ENCODE measurements at places on chromosomes 11 and 22.

GRCh38 chr11:5107285-5107684 lies 30.9 kb downstream of the OR52A5 start:
- DNase-seq, result no peak

DNA sequence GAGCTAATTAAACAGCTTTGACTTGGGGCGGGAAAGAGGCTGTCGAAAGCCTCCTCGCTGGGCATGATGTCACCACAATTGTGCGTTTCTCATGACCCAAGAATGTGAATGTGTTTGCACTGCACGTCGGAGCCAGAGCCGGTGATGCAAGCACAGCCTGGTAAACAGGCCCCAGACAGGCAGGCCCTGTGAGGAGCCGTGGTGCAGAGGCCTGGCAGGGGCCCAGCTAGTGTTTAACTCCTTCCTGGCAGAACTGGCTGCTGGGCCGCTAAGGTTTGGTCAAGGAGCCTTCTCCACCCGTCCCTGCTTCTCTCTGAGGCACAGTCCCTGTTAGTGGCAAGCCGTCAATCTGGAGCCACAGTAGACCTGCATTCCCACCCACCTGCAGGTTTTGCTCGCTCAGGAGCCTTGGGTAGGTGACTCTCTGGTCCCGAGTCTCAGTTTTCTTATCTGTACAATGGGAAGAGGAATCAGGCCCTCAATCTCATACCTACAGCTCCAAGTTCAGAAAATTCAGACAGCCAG lies 25.4 kb upstream of the SMTN start:
- DNase-seq, result no peak

- peak; percentile 45 for DNase-seq
Measured at GRCh38 chr22:46053563-46054090, 76.7 kb upstream of the WNT7B start.

DNA sequence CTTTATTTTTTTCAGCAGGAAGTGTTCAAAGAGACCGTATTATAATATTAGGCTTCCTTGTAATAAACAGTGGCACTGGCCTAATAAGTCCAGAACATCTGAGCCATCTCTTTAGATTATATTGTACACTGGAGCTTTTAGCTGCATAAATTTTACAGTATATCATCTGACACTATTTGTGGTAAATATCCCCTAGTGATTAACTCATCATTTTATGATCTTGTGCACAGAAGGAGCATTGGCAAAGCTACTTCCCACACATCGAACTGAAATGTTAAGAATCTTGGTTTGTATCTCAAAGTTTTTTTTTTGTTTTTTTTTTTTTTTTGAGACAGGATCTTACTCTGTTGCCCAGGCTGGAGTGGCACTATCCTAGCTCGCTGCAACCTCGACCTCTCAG lies 162.7 kb downstream of the HIPK3 start:
- DNase-seq, result no peak

GRCh38 chr22:49035818-49036457 lies 791.7 kb downstream of the BRD1 start:
- no peak for DNase-seq

GRCh38 chr11:114131461-114131864 lies 72.0 kb downstream of the ZBTB16 start:
- DNase-seq, result no peak

- DNase-seq, result peak; percentile 57
Measured at GRCh38 chr22:40965936-40966725, 15.0 kb downstream of the RBX1 start.

GRCh38 chr11:128901653-128902514 lies 10.7 kb downstream of the KCNJ5 start:
- DNase-seq, result no peak

GRCh38 chr11:128289048-128289447 lies 298.3 kb downstream of the ETS1 start:
- no peak for DNase-seq

DNA sequence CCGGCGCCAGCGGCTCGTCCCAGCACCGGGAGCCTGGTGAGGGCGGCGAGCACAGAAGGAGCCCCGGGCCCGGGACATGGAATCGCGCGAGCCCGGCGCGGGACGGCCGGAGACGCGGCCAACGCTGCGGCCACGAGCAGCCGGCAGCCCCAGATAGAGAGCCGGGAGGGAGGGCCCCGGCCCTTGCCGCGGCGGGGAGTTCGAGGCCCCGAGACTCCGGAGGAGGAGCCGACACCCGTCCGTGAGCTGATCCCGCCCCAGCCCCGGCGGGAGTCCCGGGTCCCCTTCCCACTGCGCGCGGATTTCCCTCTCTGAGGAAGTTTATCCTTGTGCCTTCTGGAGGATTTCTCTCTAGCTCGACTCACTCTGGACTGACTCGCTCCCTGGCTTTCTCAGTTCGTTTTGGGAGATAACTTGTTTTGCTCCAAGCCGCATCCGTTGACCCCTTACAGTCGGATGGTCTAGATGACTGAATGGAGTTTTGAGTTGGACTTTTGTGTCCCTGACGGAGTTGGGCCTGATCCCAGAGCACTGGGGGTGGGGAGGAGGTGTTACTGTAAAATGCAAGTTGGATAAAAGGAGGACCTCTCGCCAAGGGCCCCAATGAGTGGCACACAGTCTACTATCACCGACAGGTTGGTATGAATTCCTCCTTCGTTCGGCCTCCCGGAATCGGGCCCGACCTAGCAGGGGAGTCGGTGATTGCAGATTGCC lies 585 bp downstream of the ARHGEF12 start:
- no peak for DNase-seq

DNA sequence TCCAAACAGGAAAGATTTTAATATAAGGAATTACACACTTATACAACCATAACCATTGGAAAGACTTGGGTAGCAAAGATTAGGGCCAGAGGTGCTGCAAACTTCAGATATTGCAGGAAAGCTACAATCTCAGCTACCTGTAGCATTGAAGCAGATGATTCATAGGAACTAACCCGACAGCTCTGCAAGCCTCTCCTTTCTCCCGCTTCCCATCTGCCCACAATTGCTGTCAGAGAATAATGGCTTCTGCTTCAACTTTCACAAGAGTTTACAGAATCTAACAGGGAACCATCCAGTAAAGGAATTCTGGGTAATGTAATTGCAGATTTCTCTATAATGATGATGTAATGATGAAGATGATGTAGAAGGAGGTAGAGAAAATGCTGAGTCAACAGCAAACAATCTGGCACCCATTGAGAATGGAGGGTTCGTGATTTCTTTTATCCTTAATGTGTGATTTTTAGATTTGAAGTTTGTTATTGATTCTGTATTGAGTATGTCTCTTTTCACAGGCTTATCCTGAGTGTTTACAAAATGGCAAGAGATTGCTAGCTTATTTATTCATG lies 70.8 kb upstream of the USP47 start:
- DNase-seq, result no peak

DNA sequence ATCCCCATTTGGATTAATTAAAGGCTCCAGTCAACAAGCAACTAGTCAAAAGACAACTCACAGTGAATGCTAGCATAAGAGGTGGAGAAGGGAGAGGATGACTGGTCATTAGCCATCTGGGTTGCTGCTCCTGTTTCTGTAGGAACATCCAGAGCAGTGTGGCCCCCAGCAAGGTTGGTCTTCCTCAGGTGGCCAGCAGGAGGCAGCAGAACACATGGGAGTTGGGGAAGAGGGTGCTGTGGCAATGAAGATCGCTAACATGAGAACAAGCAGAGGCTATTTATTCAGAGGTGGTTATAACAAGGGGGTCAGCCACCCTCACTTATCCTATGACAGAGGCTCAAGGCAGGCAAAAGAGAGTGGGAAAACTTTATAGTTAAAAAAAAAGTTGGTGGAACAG lies 21.3 kb downstream of the IZUMO1R start:
- DNase-seq, result peak; percentile 27

- peak; percentile 89 for DNase-seq
Measured at GRCh38 chr11:503179-503981, 3.7 kb downstream of the RNH1 start.

GRCh38 chr11:126588630-126589491 lies 233.4 kb downstream of the ST3GAL4 start:
- no peak for DNase-seq

- DNase-seq, result peak; percentile 41
Measured at GRCh38 chr11:95084509-95084908, 5.1 kb upstream of the ENDOD1 start.

GRCh38 chr22:30668386-30668710 lies 673 bp upstream of the DUSP18 start:
- DNase-seq, result no peak

- peak; percentile 13 for DNase-seq
Measured at GRCh38 chr11:130582981-130583380, 134.5 kb downstream of the ADAMTS15 start.

- no peak for DNase-seq
Measured at GRCh38 chr11:23555085-23555484, 694.8 kb upstream of the CCDC179 start.

GRCh38 chr22:36022162-36022561 lies 6.5 kb downstream of the RBFOX2 start:
- no peak for DNase-seq

DNA sequence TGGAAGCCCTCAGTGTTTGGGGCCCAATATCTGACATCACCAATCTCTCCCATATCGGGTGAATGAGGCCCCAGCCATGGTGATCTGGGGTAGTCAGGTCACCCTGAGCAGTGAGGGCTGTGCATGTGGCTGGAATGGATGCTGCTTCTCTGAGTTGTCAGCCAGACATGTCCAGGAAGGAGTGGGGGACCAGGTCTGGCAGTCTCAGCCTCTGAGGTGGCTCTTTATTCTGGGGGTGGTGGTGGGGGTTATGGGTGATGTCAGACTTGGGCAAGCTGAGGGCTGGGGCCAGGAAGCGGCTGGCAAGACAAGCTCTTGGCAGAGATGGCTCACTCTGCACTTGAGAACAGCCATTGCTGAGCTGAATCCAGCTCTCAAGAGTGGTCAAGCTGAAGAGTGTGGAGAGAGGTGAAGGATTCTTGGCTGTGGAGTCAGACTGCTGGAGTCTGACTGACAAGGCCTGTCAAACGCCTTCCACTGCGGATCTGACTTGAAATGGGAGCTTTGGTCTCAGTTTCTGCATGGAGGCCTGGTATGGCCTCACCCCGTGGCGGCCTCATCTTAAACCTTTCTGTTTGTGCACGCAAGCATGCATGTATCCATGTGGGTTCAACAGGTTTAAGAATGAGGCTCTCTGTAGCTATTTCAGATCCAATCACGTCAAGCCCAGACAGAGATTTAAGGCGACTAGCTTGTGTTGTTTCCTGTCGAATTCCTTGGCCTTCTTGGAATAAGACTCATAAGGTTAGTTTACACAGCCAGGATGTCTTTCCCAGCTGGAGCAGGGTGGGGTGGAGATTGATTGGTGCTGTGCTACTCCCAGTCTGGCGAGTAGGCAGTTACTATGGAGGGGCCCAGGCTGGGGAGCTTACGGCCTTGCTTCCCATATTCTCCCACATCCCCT lies 83.9 kb upstream of the TIMP3 start:
- no peak for DNase-seq

GRCh38 chr11:532986-533585 lies 2.3 kb downstream of the HRAS start:
- no peak for DNase-seq

GRCh38 chr11:119318240-119319135 lies 1.6 kb upstream of the MCAM start:
- peak; percentile 22 for DNase-seq

- DNase-seq, result no peak
Measured at GRCh38 chr11:1367721-1368120, 22.0 kb upstream of the BRSK2 start.

DNA sequence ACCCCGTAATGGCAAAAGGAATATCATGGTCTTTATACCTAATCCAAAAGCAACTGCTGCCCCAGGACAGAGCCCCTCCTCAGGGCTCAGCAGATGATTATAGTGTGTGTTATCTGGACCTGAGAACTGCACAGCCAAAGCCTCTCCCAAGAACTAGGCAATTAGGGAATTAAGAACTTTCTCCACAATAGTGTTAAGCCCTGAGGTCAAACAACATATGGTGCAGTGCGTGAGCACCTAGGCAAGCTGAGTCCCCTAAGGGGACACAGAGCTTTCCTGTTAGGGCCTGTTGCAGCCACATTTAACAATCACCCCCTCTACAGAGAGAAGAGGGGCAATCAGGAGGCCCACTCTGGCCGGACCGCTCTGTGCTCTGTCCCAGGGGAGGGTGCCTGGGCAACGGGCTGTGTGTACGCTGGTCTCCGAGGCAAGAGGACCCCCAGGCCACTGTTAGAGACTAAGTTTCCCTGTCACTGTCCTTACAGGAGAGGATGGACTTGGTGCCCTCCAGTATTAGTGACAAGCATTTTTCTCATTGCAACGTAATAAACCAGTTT lies 1.4 kb upstream of the KCNJ5 start:
- DNase-seq, result no peak

DNA sequence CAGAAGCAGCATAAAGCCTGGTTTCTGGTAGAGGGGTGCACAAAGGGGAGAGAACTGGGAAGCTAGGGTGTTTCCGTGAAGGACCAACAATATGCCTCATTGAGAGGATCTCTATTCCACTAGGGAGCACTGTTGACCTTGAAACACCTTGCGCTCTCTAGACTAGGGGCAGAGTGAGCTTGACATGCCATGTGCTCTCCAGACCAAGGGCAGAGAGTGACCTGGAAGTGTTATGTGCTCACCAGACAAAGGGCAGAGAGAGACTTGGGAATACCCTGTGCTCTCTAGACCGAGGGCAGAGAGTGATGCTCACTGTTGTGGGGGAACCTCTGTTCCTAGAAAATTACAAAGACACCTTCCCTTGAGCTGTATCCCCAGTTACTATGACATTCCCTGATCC lies 15.2 kb upstream of the EI24 start:
- DNase-seq, result no peak

DNA sequence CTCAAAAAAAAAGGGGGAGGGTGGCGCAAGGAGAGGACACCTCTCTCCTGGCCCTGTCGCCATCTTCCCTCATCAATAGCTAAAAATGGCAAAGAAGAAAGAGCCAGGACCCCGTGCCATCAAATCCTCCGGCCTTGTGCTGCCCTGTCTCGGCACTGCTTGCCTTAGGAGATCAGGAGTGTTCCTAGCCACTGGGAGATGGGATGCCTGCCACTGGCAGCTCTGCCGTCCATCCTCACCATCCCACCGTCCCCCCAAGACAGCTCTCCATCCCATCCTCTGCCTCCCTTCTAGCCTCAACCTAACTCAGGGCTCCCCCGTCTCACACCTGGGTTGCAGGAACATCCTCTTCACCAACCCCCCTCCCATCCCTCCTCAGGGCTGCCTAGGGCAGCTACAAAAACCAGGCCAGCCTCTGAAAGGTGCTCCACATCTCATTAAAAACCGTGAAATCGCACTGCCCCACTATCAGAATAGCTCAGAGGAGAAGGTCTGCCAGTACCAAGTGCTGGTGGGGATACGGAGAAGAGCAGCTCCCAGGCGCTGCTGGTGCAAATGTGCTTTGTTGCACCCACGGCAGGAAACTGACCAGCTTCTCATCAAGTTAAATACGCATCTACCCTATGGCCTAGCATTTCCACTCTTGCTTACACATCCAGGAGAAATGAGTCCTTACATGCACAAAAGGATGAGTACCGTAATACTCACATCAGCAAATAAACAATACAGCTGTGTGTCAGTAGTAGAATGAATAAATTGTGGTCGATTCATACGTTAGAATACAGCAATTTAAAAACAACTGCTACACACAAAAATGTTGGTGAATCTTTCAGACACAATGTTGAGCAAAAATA lies 31.7 kb upstream of the GCAT start:
- DNase-seq, result no peak

- peak; percentile 77 for DNase-seq
Measured at GRCh38 chr22:24335496-24335895, 64.9 kb downstream of the SPECC1L start.

Measured in inflammatory macrophage treated with lipopolysaccharide for 1 hour (primary cell).